ENCODE measurements at places on chromosomes 1 and 21.

DNA sequence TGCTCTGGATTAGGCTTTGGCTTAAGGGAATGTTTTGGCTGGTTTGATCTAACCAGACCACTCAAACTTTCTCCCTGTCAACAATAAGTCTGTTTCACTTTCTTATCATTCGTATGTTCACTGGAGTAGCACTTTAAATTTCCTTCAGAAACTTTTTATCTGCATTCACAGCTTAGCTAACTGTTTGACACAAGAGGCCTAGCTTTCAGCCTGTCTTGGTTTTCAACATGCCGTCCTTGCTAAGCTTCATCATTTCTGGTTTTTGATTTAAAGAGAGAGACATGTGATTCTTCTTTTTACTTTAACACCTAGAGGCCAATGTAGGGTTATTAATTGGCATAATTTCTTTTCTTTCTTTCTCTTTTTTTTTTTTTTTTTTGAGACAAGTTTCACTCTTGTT, 14.9 kb upstream of the CYB5R1 start:
- no peak for DNase-seq

- DNase-seq, result no peak
Measured at GRCh38 chr1:212186427-212187207, 98.6 kb upstream of the PPP2R5A start.

DNA sequence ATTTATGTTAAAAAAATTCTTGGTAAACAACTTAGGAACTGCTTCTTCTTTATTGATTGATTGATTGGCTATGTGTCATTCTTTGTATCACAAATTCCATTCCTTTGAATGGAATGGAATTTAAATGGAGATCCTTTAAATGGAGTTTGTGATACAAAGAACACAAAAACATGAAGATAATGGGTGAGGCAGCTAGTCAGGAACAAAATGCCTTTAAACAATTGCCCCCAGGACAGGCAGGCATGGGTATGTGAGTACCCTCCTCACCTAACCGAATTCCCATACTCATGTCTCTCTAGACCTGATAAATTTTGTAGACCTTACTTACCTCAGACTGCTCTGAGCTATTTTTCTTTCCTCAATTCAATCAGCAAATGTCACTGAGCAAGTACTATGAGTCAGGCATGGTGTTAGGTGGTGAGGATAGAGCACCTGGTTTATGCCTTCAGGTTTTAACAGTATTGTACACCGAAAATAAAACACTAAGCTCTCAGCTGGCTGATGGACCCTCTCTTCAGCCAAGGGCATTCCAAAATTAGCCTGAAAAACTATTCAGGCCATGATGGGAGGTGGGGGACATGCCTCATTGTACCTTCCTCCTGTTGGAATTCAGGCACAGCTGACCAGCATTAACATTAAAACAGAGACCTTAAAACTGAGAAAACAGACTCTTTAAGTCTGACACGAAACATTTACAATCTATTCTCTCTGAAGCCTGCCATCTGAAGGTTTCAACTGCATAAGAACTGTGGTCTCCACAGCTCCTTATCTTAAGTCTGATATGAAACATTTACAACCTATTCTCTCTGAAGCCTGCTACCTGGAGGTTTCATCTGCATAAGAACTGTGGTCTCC, 58.9 kb downstream of the OLFML3 start:
- no peak for DNase-seq

DNA sequence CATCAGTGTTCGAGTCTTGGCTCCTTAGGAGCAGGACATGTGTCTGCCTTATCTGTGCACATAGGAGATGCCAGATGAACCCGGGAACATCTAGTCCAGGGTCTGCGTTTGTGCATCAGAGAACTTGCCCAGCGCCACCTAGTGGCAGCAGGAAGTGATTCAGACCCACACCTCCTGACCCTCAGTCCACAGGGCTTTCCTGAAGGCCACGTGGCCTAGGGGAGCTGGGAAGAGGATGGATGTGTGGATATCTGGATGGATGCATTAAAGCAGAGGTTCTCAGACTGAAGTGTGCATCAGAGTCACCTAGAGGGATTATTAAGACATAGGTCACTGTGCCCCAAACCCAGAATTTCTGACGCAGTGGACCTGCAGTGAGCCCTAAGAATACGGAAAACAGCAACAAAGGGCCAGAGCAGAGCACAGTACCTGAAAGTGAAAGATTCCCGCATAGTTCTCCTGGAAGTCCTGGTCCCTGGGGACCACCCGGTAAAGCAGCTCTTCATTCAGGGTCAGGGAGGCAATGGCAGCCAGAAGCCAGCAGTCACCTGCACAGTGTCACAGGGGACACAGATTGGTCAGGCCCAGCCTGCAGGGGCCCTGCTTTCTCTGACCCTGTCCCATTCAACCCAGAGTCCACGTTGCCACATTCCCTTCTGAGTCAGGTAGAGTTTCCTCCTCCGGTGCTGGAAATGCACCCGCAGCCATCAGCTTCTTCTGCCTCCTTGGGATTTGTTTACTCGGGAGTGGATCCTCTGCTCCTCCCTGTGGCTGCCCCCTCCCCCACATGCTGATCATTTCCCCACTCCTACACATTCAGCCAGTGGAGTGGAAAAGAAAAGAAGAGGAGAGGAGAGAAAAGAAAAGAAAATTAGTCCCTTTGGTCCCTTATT, 37.0 kb downstream of the CAPN8 start:
- no peak for DNase-seq

GRCh38 chr1:47827109-47827508, 170.1 kb downstream of the TRABD2B start:
- DNase-seq, result no peak

DNA sequence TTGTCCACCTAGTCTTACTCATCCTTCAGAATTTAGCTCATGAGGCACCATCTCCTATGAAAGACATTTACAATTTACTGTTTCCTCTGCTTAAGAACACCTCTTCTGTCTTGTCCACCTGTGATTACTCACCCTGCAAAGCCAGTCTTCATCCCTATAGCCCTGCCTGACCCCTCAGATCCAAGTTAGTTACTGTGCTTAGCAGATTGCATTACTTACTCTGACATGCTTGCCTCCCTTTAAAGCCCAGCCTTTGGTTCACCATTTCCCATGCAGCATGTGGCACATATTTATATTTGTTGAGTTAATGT, 60.9 kb upstream of the VCAM1 start:
- DNase-seq, result no peak

DNA sequence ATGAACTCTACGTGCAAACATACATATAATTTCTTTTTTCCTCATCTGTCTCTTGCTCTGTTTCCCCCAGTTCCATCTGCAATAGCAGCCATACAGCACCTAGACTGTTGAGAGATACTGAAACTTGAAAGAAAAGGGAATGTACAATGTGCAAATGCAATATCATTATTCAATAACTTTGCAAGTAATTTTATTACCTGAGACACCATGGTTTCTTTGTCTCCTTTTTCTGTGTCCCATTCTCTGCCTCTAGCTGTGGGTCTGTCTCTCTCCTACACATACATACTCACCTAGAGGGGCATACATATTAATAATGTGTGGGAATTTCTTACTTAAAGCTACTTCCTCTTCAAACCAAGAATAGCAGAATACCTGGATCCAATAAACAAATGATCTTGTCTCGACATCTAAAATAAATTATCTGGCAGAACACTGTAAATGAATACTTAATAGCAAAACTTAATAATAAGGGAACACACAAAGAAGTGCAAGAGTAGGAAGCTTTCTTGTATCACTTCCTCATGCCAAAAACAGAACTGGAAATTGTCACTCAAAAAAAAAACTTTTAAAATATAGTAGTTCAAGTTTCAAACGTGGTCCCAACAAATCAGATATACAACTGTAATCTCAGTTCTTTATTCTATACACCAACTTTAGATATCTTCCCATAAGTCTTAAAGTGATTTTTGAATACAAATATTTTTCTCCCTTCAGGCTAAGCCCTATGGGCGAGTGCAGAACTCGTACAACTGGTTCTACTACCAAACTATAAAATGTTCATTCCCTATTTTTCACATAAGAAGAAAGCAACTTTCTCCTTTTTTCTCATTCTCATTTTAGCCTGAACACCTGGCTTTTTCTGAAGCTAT, 194.6 kb downstream of the NRIP1 start:
- DNase-seq, result no peak

GRCh38 chr1:168379104-168379860, 98.6 kb downstream of the TBX19 start:
- DNase-seq, result no peak

DNA sequence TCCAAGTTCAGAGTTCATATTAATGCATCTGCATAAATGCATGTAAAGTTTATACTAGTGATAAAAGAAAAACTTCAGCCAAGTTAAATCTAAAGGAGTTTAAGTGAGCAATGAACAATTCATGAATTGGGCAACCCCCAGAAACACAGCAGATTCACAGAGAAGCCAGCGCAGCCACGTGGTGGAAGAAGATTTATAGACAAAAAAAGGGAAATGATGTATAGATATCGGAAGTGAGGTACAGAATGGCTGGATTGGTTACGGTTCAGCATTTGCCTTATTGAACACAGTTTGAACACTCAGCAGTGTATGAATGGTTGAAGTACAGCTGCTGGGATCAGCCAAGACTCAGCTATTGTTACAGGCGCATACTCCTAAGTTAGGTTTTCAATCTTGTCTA, 5.7 kb downstream of the AK5 start:
- DNase-seq, result no peak

DNA sequence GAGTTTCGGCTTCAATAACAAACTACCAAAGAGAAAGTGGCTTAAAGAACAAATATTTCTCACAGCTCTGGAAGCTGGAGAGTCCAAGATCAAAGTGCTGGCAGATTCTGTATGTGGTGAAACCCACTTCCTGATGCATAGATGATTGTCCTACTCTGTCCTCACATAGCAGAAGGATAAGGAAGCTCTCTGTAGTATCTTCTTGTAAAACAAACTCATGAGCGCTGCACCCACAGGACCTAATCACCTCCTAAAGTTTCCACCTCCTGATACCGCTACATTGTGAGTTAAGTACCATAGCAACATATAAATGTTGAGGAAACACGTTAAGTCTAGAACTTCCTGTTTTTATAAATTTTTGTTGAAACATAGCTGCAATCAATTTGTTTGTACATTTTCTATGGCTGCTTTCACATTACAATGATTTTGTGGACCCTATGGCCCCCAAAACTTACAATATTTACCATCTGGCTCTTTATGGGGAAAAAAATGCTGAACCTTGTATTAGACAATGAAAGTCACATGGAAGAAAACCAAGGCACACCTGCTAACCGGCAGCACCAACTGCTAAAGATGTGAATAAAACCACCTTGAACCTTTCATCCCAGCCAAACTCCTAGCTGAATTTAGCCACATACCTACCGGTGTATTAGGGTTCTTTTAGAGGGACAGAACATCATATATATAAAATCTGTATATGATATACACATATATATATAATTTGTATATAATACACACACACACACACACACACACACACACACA, 1423.4 kb downstream of the NCAM2 start:
- DNase-seq, result no peak

DNA sequence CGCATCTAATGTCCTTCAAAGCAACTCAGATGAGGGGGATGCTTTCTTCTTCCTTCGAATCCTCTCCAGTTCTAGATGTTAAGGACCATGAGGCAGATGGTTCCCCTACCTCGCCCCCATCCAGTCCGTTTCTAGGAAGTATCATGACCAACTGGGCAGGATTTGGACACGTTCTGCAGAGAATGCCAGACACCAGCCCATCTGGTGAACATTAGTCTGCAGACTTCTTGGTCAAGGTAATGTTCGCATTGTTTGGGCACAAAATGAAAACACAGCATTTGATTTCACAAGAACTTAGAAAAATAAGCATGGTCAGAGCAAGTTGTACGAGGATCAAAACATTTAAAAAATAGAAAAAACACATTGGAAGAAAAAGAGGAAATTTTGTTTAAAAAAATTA, 25.4 kb upstream of the ADARB1 start:
- no peak for DNase-seq

GRCh38 chr21:44269090-44269489, 7.4 kb upstream of the DNMT3L start:
- no peak for DNase-seq

DNA sequence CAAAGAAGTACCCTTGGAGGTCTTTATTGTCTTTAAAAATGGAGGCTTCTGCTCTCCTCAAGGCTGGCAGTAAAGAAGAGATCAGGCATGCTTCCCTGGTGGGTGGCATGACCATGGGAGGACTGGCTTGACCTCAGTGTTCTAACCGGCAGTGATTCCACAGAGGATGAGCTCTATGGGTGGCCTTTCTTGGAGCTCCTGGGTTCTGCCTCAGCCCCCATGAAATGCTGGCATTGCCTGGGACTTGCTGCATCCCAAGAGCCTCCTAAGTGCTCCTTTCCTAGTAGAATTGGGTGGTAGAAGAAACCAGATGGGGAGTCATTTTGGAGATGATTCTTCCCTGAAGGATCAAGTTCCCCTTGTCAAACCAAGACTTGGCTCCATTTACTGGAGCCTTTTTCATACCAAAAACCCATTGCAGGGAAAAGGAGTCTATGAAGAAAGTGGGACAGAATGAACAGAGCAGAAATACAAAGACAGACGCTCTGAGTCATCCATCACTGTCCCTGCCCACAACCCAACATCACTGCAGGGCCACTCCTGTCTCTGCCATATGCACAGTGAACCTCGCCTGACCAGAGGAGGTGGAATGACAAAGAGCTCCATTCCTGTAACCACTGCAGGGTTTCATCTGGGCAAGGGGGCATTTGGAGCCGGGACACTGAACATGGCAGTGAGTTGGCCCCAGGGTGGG, 42.4 kb downstream of the RIMS3 start:
- no peak for DNase-seq

- no peak for DNase-seq
Measured at GRCh38 chr1:228154670-228155571, 5.2 kb downstream of the GJC2 start.

- DNase-seq, result no peak
Measured at GRCh38 chr21:33314111-33314510, 10.7 kb upstream of the IFNAR1 start.

GRCh38 chr1:2044510-2045319, 5.5 kb upstream of the PRKCZ start:
- peak; percentile 72 for DNase-seq

GRCh38 chr1:36622741-36623648, 140.3 kb upstream of the CSF3R start:
- no peak for DNase-seq

DNA sequence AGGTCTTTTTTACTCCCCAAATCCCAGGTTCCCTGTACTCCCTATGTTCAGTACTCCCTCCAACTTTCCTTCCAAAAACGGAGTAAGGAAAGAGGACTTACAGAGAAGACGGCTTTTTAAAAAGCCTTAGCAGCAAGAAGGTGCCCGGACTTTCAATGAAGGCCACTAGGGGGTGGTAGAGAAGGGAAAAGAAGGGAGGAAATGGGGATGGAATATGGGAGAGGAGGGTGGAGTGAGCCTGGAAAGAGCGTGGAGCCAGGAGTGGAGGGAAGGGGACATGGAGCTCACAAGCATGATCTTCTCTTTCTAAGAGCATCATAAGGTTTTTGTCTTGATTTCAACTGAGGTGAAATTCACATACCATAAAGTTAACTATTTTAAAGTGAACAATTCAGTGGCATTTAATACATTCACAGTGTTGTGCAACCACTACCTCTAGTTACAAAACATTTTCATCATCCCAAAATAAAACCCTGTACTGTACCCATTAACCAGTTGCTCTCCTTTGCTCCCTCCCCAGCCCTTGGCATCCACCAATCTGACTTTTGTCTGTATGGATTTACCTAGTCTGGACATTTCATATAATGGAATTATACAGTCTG, 129.9 kb downstream of the ZNF281 start:
- no peak for DNase-seq

GRCh38 chr1:234373959-234374254, 651 bp downstream of the COA6 start:
- no peak for DNase-seq

Measured in stimulated activated CD8-positive, alpha-beta memory T cell treated with anti-CD3 and anti-CD28 coated beads, Interleukin-12 subunit alpha, Interleukin-12 subunit beta, amount 100 ng/mL, for 4 hours (primary cell).